ENCODE measurements at places on chromosomes 16 and 17.
A peak's percentile ranks its signal among the peaks of the same experiment; 100 is the strongest.

- DNase-seq, result no peak
Observed at GRCh38 chr17:9259419-9259818, 238.1 kb downstream of the NTN1 start.

GRCh38 chr16:49023050-49023449 lies 258.6 kb downstream of the CBLN1 start:
- DNase-seq, result peak; percentile 57

DNA sequence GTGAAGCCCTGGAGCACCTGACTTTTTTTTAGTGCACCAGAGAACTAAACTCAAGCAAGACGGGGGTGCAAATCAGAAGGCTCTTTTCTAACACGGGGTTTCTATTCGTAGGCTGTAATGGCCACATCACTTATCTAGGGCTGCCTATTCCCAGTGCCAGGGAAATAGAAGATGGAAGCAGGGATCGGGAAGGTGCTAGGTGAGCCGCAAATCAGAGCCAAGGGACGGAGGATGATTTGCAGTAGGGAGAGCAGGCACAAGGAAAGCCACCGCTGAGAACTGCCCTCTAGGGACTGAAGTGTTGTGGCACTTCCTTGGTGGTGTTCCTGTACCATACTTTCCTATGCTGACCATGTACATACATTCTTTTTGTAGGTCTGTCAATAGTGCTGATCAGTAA lies 7.8 kb upstream of the SLC46A1 start:
- DNase-seq, result no peak

DNA sequence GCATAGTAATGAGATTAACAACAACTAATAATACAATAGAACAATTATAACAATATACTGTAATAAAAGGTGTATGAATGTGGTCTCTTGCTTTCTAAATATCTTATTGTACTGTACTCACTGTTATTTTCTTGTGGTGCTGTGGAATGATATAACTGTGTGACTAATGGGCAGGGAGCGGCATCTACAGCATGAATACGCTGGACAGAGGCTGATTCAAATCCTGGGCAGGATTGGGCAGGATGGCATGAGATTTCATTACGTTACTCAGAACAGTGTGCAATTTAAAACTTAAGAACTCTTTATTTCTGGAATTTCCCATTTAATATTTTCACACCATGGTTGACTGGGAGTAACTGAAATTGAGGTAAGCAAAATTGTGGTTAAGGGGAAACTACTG lies 1239.8 kb upstream of the GOT2 start:
- DNase-seq, result no peak

- no peak for DNase-seq
Observed at GRCh38 chr16:17354141-17354601, 116.6 kb downstream of the XYLT1 start.

DNA sequence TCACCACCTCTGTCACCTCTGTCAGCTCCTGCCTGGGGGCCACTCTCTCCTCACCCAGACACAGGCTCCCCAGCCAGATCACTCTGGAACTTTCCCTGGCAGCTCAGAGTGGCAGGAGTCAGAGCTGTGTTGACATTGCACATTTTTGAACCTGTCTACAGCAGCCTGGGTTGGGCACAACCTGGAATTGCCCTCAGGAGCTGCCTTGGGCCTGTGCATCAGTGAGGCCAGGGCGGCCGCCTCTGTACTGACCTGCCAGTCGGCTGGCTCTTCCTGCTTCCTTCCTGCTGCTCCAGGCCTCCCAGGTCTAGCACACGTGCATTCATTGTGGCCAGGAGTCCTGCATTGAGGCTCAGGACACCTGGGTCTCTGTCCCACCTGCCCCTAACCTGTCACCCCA lies 14.2 kb upstream of the TMEM11 start:
- no peak for DNase-seq
